ENCODE measurements at places on chromosomes 7 and 10. TPM values are rescaled to one million over a fixed set of nuclear protein-coding genes. Genes with fewer than 3 reads are reported as not detected.

- DNase-seq = no peak
Measured at GRCh38 chr10:87674943-87675342, 15.3 kb downstream of the PAPSS2 start.

DNA sequence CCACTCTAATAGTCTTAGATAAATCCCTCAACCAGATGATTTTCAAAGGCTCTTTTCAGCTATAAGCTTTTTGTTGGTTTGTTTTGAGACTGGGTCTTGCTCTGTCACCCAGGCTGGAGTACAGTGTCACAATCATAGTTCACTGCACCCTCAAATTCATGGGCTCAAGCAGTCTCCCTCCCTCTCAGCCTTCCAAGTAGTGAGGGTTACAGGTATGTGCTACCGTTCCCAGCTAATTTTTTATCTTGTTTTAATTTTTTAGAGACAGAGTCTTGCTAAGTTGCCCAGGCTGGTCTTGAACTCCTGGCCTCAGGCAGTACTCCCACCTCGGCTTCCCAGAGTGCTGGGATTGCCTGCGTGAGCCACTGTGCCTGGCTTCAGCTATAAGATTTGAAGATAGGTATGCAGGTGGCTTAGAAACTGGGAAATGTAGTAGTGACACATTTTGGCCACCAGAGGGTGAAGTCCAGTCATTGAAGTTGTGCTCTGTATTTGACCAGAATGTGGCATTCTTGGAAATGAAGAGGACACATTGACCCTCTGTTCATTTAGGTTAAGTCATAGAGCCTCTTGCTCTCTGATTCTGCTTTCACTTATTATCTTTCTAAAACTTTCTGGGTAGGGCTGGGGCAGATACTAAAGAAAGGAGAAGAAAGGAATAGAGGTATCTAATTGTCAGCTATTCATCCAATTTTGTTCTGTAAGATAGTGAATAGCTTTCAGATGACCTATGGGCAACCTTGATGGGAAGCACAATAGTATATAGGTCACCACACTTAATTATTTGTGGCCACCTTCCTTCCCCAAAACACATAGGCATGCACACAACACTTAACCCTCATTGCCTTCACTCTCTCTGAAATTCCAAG lies 36.0 kb downstream of the R3HCC1L start:
- DNase-seq = no peak

Gene DYNC1I1
- total RNA-seq = 2.2 TPM

Gene TMEM178B
- total RNA-seq = 1.7 TPM

Gene PPP2R2D
- total RNA-seq = 18.6 TPM

- DNase-seq = no peak
Measured at GRCh38 chr10:96797485-96797884, 34.6 kb upstream of the LCOR start.

- no peak for DNase-seq
Measured at GRCh38 chr10:32909456-32909855, 48.6 kb downstream of the ITGB1 start.

Gene HOXA7
- 0.47 TPM for total RNA-seq

DNA sequence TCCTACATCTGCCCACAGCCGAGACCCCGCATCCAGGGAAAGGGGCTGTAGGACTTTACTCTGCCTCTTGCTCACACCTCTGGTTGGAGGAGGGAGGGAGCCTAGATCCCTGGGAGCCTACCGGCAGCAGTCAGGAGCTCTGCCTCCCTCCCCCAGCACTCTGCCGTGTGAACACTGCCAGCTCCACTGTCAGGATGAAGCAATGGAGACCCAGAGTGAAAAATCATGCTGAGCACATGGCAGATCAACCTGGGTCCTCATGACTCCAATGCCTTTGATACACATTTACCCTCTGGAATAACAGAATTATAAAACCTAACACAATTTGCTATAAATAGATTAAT lies 477.7 kb downstream of the TNS3 start:
- no peak for DNase-seq

Gene GATAD1
- 9.2 TPM for total RNA-seq

GRCh38 chr7:95261895-95262415 lies 62.4 kb downstream of the PON1 start:
- DNase-seq = no peak

GRCh38 chr7:159098811-159099655 lies 45.6 kb downstream of the VIPR2 start:
- no peak for DNase-seq

Data from esophagus squamous epithelium (tissue), 5 donors.